ENCODE measurements at places on chromosomes 2 and 18. TPM values are rescaled to one million over a fixed set of nuclear protein-coding genes. Genes with fewer than 3 reads are reported as not detected.

Gene ASAP2
- 43.5 TPM for total RNA-seq

Gene MYCN
- total RNA-seq: not detected

Gene MROH2A
- not detected for total RNA-seq

Gene PCARE
- not detected for total RNA-seq

Gene SIX2
- total RNA-seq: 1.1 TPM

Gene KRTCAP3
- not detected for total RNA-seq

Gene FSIP2
- 0.22 TPM for total RNA-seq

Gene TMEM169
- 0.66 TPM for total RNA-seq

Gene RRM2
- 76.0 TPM for total RNA-seq

Gene AGAP1
- 11.8 TPM for total RNA-seq

Gene CFC1
- total RNA-seq: not detected

Gene VWA3B
- not detected for total RNA-seq

Gene SOX11
- 0.66 TPM for total RNA-seq

Gene FRZB
- 0.12 TPM for total RNA-seq

Gene NOSTRIN
- 0.11 TPM for total RNA-seq

Gene CAPG
- 193 TPM for total RNA-seq

Gene MC2R
- not detected for total RNA-seq

Gene DNAJC5G
- not detected for total RNA-seq

Gene RNMT
- 34.6 TPM for total RNA-seq

Gene ANKZF1
- total RNA-seq: 27.0 TPM

Gene PRSS56
- not detected for total RNA-seq

Gene SLC66A3
- total RNA-seq: 23.5 TPM

Gene CPO
- total RNA-seq: 0.12 TPM

Gene RPRM
- under 0.01 TPM for total RNA-seq

Gene SPOPL
- 21.4 TPM for total RNA-seq

Gene BCL11A
- 0.37 TPM for total RNA-seq

Gene CASP10
- total RNA-seq: 4.5 TPM

Gene ACKR3
- not detected for total RNA-seq

Gene CRYGD
- total RNA-seq: not detected

Gene NTSR2
- not detected for total RNA-seq

Gene GAL3ST2
- total RNA-seq: 0.44 TPM

Gene KCNS3
- 9.6 TPM for total RNA-seq

Gene EFEMP1
- 10.8 TPM for total RNA-seq

Gene PTPRM
- 25.6 TPM for total RNA-seq

Gene LRRC30
- not detected for total RNA-seq

Gene GBX2
- total RNA-seq: not detected

Gene YIPF4
- 26.0 TPM for total RNA-seq

Gene DCDC2C
- total RNA-seq: not detected

Gene PROM2
- 0.25 TPM for total RNA-seq

Gene SLC9A4
- not detected for total RNA-seq

Gene ZAP70
- total RNA-seq: 0.12 TPM

Gene MEP1B
- not detected for total RNA-seq

Data from uterine smooth muscle cell (primary cell).